ENCODE measurements at places on chromosomes 6 and 20.
A peak's percentile ranks its signal among the peaks of the same experiment; 100 is the strongest.

GRCh38 chr6:123928529-123928928, 124.9 kb downstream of the NKAIN2 start:
- no peak for DNase-seq

- DNase-seq = no peak
These were observed 1225.5 kb upstream of the GJE1 start for GRCh38 chr6:140907235-140907634.

GRCh38 chr6:13355999-13356785, 27.9 kb upstream of the TBC1D7 start:
- DNase-seq = peak; percentile 63

- DNase-seq = no peak
These were observed 467.5 kb downstream of the CDKAL1 start for GRCh38 chr6:21001736-21002135.

- DNase-seq = no peak
These were observed 360.3 kb upstream of the PTCHD4 start for GRCh38 chr6:48471326-48471725.

GRCh38 chr6:33297406-33297955, 1.3 kb downstream of the RGL2 start:
- DNase-seq = no peak

DNA sequence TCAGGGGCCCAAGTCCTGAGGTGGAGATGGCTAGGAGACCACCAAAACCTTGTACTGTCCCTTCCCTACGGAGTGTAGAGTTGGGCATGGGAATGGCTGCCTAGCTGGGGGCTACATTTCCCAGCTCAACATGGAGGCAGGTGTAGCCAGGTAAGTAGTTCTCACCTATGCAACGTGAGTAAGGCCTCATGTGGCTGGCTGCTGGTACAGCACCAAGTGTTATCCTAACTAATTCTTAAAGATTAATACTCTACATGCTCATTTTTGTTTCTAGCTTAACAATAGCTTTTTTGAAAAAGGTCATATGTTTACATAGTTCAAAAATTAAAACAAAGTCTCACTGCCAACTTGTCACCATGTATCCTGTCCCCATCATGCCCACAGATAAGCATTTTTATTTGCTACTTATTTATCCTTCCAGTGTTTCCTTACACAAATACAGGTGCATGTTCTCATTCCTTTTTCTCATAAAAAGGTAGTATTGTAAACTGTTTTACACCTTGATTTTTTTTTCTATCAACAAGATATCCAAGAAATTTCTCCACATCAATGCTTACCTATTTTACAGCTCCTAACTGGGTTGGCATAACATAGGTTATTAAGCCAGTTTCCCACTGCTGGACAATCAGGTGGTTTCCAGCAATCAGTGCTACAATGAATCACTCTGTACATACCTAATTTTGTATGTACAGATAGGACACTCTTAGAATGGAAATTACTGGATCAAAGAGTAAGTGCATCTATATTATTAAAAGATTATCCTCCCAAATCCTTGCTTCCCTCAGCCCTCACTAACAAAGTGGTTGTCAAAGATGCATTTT, 25.5 kb downstream of the ABHD12 start:
- DNase-seq = no peak

DNA sequence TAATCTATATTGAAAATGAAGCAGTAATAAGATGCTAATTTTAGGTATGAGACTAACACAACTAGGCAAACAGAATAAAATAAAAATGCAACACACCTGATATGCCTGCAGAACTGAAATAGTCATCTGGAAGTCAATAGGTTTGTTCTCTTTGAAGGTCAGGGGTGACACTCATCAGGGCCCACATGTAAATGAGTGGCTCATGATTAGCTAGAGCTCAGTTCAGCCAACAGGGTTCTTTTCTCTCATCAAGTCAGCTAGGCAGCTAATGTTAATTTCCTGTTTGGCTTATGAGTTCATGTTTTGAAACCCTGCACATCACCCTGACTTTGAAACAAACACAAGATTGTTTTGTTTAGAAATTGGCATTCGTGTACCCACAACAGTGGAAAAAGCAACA, 23.8 kb downstream of the SMLR1 start:
- no peak for DNase-seq

DNA sequence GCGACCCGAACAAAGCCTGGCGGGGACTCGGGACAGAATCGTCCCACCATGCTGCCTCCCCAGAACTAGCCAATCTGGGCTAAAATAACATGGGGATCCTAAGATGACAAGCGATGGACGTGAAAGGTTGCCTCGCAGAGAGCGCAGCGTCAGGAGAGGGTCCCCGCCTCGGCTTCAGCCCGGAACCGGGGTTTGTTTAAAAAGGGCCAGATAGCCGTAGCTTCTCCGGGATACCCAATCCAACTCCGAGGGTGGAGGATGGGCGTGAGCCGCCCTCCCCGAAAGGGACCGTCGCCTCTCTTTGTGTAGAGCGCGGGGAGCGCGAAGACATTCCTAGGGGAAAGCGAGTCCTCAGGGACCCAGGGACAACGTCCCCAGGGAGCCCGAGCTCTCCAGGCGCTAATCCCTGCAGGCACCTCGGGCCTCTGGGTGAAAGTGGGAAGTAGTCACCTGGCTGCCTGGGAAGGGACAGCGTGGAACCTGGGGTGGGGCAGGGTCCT, 643 bp downstream of the CD24 start:
- DNase-seq = no peak

- no peak for DNase-seq
These were observed 63.4 kb downstream of the VEGFA start for GRCh38 chr6:43833223-43833995.

GRCh38 chr20:38275815-38276550, 15.4 kb upstream of the KIAA1755 start:
- no peak for DNase-seq

- no peak for DNase-seq
These were observed 31.4 kb upstream of the GSTA5 start for GRCh38 chr6:52872031-52872430.

GRCh38 chr6:153084393-153084792, 46.7 kb downstream of the RGS17 start:
- no peak for DNase-seq

DNA sequence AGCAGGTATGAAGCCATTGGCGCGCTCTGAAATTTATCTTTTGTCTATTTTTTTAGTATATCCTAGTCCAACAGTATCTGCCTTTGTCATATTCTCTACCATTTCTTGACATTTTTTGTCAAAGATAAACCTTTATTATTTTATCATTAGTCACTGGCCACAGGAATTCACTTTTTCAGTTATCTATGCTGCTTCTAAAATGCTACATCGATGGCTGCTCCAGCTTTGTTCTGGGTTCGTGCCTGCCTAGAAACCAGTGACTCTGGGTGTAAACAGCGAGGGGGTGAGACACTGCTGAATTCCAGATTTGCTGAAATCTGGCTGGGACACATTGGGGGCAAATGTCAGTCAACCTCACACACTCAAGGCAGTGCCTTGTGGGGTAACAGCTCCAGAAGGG, 193.4 kb downstream of the CDC5L start:
- no peak for DNase-seq

DNA sequence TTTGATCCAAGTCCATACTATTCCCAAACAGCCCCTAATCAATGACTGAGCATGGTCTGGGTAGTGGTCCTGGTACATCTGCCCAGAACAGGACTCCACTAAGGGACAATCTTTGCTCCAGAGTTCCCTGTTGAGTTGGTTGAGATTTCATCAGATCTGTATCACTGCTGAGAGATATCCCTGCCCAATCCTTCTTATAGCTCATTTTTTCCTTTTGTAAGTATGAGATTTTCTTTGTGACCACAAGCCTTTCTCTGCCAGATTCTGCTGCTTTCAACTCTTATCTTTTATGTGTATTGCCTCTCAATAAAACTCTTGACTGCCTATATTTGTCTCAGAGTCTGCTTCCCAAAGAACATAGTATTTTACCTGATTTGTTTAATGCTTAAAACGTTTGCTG, 46.2 kb upstream of the LAMA2 start:
- DNase-seq = no peak

- DNase-seq = no peak
These were observed 67.1 kb downstream of the LAMP5 start for GRCh38 chr20:9581509-9581908.

GRCh38 chr20:32251470-32251869, 26.0 kb upstream of the KIF3B start:
- no peak for DNase-seq

- no peak for DNase-seq
These were observed at the start of gene CFB for GRCh38 chr6:31945507-31946369. CFB (plus strand) TSS chr6:31946095; CDS start chr6:31946222, 127 bp downstream.

DNA sequence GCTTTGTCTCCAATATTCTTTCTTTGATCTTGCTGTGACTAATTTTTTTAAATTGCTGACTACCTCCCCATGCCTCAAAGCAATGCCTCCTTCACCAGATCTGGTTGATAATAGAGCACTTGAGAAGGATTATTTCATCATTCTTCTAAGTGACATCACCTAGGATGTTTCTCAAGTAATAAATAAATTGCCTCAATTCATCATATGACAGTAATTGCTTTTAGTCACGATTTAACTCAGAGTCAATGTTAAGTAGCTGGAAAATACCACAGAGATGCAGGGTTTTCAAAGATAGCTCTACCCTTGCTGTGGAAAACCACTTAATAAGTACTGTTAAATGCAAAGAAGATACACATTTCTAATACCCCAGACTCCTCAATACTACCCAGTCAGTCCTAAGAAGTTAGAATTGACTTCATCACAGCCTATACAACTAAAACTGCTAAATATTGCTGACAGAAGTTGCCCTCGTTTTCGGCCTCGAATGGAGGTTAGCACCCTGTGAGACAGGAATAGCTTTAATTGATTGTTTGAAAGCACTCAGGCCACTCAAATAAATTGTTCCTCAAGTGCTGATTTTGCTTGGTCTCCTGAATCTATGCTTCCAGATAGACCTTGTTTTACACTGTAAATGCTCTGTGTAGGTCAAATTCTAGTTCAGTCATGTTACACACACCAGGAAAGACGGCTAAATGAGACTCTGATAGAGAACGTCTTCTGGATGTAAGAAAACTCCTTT, 640.6 kb upstream of the CHD6 start:
- DNase-seq = no peak

DNA sequence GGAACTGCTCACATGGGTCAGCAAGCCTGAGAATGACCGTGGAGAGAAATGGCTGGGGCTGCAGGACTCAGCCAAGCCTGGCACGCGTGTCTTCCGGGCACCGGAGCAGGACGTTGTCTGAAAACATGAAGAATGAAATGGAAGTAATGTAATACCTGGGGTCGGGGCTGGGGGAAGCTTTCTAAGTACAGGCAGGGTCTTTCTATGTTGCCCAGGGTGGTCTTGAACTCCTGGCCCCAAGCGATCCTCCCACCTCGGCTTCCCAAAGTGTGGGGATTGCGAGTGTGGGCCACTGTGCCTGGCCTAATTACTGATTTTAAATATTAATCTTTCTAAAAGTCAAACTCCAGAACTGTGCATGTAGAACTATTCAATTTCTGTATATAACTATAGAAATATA, 155.5 kb upstream of the AKAP12 start:
- no peak for DNase-seq

DNA sequence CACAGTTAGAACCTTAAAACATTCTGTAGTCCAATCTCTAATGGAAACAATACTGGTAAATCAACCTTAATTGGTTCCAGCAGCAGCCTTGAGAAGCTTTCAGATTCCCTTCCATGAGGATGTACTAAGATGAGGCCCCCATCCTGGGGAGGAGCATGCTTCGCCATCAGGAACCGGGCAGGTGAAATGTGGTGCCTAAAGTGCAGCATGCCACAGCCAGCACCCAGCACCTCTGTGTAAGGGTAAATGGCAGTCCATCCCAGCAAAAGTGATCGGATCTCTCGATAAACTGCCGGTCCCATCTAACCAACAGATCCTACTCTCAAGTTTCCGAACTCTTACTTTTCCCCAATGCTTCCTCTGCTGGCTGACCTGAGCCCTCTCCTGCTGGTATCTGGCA, 166.3 kb upstream of the PDE10A start:
- DNase-seq = no peak

DNA sequence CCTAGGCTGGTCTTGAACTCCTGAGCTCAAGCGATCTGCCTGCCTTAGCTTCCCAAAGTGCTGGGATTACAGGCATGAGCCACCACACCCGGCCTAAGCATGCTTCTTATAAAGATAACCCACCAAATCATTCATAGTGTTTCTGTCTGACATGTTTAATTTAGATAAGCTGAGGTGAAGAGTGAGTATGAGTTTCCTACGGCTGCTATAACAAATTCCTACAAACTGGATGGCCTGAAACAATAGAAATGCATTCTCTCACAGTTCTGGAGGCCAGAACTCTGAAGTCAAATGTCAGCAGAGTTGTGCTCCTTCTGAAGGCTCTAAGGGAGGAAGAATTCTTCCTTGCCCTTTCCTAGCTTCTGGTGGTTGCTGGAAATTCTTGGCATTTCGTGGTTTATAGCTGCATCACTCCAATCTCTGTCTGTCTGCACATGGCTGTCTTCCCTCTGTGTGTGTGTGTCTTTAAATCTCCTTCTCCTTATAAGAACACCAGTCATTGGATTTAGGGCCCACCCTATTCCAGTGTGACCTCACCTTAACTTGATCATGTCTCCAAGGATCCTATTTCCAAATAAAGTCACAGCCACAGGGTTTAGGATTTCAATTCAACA, 29.9 kb downstream of the MAPK13 start:
- no peak for DNase-seq

DNA sequence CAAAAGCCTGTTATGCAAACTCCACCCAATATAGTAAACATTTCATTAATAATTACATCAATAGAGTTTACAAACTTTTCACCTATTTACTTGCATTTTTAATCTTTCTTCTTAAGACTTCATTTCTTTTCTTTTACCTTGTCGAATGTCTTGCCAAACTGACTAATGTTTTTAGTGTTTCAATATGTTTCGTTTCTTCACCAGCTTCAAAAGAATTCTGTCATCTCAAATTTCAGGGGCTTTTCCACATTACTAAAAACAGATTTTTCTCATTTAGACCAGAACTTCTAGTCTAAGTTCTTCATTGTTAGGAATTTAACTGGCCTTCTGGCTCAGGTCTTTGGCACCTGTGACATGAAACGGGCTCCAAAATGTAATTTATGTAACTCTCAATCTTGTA, 196.5 kb downstream of the ARHGAP18 start:
- DNase-seq = no peak

GRCh38 chr20:50224531-50225255, 34.1 kb downstream of the CEBPB start:
- no peak for DNase-seq

DNA sequence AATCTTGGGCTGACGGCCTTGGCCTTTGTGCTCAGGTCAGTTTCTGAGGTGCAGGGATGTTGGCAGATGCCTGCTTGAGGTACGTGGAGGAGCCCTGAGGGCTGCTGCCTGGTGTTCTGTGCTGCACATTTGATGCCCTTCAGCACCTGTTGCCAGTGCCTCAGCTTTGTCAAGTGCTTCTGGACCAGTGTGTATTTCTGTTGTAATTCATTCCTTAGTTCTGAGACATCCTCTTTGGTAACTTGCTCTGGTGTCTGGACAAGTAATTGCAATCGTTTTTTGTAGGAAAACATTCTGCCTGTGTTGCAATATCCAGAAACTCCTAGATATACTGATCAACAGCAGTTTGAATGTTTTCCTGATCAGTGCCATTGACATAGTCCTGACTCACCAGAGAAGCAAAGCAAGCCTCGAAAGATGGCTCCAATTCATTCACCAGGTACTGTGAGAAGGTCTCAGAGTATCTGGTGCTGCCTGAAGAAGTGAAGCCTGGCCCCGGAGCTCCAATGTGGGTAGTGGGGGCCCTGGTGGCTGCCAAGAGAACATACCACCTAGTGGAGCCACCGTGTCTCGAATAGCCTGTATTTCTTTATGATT, 26.7 kb downstream of the ZNF337 start:
- DNase-seq = no peak
